ENCODE measurements at places on chromosomes 4 and X.

- DNase-seq, result peak; percentile 77
These were observed 244.2 kb upstream of the GK2 start for GRCh38 chr4:79652232-79652631.

DNA sequence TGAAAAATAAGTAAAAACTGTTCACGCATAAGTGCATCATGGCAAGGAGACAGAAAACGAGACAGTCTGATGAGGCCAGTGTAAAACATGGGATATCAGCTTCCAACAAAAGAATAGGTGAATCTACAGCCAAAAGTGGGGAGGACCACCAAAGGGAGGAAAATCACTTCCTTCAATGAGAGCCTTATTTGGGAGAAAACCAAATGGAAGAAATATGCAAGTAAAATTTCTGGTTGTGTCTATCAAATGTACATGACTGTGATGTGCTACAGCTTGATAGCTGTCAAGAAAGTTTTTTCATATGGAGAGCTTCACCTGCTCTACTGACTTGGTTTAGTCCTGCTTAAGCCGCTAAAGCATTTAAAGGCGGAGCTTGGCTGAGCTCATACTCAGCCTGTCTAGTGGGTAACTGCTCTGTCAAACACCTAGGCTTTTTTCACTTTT, 66.2 kb downstream of the MAGEA1 start:
- DNase-seq, result no peak

DNA sequence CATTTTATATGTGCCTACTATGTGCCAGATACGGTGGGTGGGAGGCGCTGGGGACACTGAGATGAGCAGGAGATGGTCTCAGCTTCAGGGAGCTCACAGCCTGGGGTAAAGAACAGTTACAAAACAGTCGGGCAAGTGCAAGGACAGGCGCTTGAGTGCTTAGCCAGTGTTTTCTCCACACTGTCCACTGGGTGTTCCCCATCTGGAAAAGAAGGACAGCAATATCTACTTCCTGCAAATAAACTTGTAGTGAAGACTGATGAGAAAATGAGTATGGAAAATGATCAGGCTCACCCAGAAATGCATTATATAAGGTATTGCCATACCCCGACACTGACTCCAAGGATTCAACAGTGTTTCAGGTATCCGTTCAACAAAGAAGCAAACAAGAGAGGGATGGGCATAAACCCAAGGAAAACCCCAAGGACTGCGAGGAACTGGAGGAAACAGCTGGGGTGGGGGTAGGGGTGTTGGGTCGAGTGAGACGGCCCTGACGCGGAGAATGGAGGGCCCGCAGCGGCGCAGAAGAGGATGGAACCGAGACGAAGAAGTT, 835 bp downstream of the TMEM185A start:
- peak; percentile 42 for DNase-seq

GRCh38 chr4:139847602-139848001, 182.0 kb downstream of the MGST2 start:
- DNase-seq, result no peak

GRCh38 chr4:109760682-109761081, 30.8 kb upstream of the PLA2G12A start:
- no peak for DNase-seq

DNA sequence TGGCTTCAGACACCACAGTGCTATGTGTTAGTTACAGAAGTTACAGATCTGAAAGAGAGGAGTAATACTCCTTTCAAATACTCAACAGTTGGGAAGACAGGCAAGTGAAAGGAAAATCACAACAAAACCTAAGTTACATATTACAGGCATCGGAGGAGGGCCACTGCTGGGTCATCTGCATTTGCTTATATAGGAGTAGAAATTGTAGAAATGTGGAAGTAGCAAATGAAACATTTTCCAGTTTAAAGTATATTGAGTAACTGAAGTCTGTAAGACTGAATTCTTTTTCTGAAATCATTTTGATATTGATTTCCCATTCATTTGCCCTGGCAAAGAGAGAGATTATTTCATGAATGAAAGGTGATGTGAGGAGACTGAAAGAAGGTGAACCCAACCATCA, 201.7 kb downstream of the SPRY1 start:
- no peak for DNase-seq

GRCh38 chrX:118751950-118752783, 24.8 kb downstream of the IL13RA1 start:
- no peak for DNase-seq

DNA sequence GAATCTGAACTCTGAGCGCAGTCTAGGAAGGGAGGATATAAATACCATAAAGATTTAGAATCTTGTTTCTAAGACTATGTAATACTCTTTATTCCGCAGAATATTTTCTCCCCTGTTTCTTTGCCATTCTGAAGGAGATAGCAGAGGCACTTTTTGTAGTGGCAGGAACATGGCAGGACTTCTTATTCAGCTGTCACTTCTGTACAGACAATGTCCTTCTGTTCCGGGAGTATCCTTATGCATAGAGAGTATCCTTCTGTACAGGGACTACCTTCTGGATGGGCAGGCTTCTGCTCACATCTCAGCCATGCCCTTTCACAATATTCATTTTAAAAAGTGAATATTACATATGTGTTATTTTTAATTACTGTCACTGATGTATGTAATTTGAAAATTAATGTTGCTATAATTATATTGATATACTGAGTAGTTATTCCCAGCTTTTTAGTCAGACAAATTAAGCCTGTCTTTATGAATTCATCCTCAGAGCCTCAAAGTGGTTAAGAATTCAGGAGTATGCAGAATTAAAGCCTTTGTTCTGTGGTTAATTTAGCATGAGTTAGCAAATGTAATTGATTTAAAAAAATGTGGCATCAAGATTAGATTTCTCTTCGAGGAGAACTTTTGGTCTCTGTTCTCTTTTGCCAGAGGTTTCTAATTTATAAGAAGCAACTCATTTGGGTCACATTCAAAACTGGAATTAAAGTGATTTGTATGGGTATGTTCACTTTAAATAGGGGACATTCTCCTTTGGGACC, 174.4 kb downstream of the FHIP1A start:
- DNase-seq, result no peak

DNA sequence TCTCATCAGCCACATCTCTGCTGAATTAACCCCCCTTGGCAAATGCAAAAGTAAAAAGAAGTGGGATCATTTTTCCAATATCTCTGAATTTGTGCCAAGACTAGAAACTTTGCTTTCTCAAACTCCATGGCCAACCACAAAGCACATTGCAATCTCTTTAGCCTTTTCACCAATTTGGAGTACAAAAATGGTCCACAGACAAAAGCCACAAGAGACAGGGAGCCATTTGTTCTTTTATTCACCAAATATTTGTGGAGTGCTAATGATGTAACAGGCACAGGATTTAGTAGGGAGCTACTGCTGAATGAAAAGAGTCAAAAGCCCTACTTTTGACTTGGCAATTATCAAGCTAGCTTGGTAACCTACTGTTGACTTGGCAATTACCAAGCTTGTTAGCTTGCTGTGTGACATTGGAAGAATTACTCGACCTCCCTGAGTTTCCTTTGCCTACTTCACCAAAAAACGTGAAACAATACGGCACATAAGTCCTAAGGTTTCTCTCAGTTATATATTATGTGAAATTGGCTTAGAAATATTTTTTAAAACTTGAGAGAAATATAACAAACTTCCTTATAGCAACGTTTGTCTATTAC, 97.1 kb upstream of the KLF3 start:
- no peak for DNase-seq

GRCh38 chrX:30147996-30148643, 67.2 kb upstream of the MAGEB2 start:
- DNase-seq, result no peak

- DNase-seq, result peak; percentile 48
These were observed 170.9 kb downstream of the CLCN4 start for GRCh38 chrX:10327651-10328050.

DNA sequence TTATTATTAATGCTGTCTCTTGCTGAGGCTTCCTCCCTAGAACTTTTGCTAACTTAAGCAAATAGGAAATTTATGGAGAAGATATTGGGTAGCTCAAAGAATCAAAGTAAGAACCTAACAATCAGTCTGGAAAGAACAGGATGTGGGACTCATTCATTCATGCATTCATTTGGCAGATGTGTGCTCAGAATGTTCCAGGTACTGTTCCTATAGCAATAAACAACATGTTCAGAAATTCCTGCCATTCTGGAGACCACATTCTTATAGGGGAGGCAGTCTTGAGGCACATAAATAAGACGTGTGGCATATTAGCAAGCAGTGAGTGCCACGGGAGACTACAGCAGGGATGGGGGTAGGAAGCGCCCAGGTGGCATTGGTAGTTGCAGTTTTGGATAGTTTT, 5.0 kb downstream of the GRK4 start:
- DNase-seq, result no peak

DNA sequence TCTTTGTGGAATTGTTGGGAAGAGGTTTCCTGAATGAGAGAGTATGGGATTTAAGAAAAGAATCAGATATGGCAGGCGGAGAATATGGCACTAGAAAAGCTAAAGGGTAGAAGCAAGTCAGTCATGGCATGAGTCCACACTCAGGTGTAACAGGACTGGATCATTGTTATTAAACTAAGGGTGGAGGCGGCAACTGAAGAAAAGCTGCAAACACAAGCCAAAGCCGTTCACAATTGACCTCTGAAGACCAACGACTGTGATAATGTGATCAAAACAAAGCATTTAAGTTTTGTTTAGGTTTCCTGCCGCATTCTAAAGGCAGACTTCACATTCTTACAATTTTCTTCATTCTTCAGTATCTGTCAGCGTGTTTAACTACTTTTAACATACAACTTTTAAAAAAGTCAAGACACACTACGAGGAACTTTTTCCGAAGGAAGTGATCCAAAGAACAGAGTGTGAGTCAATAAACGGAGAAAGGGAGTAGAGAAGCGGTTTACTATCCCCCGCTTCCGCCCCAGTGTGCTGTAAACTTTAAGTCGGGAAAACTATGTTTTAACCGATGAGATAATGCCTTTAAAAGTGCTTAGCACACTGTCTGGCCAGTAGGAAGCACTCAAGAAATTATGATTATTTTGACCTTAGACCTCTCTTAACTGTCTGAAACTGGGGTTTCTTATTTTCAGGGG, 909 bp upstream of the SLAIN2 start:
- DNase-seq, result peak; percentile 57

DNA sequence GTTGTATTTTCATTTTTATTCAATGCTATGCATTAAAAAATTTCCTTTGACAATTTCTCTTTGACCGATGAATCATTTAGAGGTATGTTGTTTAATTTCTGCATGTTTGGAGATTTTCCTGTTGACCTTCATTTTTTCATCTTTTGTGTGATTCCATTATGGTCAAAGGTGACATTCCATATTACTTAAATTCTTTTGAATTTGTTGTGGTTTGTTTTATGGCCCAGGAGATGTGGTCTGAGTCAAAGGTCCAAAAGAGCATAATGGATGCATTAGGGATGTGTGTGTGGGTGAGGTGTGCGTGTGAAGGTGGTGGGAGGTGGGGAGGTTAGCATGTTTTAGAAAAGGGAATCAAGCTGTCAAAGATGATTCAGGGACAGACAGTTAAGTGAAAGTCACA, 76.0 kb upstream of the GIMD1 start:
- peak; percentile 80 for DNase-seq

GRCh38 chr4:174217273-174218126, 66.0 kb downstream of the FBXO8 start:
- DNase-seq, result no peak

DNA sequence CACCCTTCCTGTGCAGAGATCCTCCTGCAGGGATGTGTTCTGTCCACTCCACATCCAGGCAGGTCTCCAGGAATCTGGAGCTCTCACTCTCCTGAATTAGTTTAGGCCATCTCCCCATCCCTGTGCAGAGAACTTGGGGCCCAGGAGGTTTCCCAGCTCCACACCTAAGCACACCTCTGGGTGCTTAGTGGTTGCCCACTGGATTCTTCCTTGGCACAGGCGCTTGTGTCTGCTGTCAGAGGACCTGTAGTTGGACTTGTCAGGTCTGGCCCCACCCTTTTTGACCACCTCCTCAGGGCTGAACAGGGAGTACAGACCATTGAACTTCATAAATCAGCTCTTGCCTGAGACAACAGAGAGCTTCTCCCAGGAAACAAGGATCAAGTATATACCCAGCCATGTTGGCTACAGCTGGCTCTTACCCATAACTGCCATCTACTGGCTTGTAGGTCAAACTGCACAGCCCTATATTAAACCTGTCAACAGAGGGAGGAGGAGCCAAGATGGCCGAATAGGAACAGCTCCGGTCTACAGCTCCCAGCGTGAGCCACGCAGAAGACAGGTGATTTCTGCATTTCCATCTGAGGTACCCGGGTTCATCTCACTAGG, 275.5 kb downstream of the PPARGC1A start:
- DNase-seq, result peak; percentile 43

DNA sequence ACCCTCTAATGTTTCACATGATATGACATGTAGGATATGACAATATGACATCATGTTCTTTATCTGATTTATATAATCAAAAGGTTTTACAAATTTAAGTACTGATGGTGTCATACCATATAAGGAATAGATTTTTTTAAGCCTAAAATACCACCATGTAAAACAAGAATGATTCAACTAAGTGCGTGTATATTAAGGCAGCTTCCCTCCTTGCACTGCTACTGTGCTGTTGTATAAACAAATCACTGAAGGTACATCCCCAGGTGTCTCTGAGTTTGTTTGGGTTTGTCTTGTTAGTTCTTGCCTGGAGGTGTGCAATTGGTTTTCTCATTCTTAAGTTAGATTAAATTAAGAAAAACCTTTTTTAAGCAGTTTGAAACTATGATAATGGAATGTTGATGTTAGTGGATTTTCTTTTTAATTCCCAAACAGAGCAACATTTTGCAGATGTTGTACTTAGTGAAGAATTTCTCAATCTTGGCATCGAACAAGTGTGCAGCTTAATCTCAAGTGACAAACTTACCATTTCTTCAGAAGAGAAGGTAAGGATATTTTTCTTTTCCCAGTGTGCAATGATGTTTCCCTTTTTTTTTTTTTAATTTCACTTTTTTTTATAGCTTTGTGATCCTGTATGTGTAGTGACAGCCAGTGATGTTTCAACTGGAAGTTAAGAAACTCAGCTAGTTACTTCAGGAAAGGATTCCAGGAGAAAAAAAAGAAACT, 33.4 kb upstream of the MSMO1 start:
- DNase-seq, result no peak

DNA sequence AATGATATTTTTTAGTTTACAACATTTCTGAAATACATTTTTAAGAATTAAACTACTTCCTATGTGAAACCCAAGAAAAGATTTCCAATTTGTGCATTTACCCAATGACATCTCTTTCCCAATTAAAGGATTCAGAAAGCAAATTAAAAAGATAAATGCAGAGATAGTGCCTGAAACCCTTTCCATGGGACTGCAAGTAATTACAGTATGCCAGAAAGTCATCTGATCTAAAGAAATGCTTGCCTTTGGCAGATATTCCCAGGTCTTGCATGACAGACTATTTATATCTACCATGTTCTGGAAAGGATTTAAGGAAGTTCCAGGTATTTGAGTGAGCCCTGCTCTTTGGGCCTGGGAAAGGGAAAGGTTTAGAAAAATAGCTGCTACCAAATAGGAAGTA, 41.6 kb upstream of the CXorf38 start:
- no peak for DNase-seq

- DNase-seq, result no peak
These were observed 291.0 kb upstream of the HAND2 start for GRCh38 chr4:173821036-173821435.

- DNase-seq, result no peak
These were observed 14.1 kb upstream of the SMIM43 start for GRCh38 chr4:121778991-121779628.
